ENCODE measurements at places on chromosomes 7 and 10. TPM values are rescaled to one million over a fixed set of nuclear protein-coding genes. Genes with fewer than 3 reads are reported as not detected.

The CPA4 gene
- total RNA-seq: not detected

The FAM185A gene
- 8.5 TPM for total RNA-seq

The EPDR1 gene
- total RNA-seq: 49.1 TPM

The TRPV5 gene
- total RNA-seq: not detected

The TFEC gene
- total RNA-seq: 1.2 TPM

The NME8 gene
- not detected for total RNA-seq

The RET gene
- total RNA-seq: 6.6 TPM

The SYT15 gene
- total RNA-seq: 2.7 TPM

The ZDHHC16 gene
- total RNA-seq: 18.5 TPM

The GRM8 gene
- not detected for total RNA-seq

The SEMA3D gene
- total RNA-seq: 1.1 TPM

The HOXA6 gene
- not detected for total RNA-seq

The TACR2 gene
- 0.24 TPM for total RNA-seq

The CRHR2 gene
- total RNA-seq: 0.24 TPM

The ZNF655 gene
- 24.0 TPM for total RNA-seq

The NEUROD6 gene
- total RNA-seq: not detected

The RBM20 gene
- 103 TPM for total RNA-seq

The FAM237B gene
- total RNA-seq: not detected

The KCP gene
- 0.11 TPM for total RNA-seq

The UPK3B gene
- 0.22 TPM for total RNA-seq

The CCDC6 gene
- total RNA-seq: 15.0 TPM

The GPR15LG gene
- total RNA-seq: not detected

The RNF32 gene
- total RNA-seq: 0.38 TPM

The CXCL12 gene
- 117 TPM for total RNA-seq

The FOXI2 gene
- not detected for total RNA-seq

The NACAD gene
- total RNA-seq: 4.7 TPM

The CC2D2B gene
- 0.13 TPM for total RNA-seq

The DOCK4 gene
- total RNA-seq: 14.9 TPM

The LIPF gene
- total RNA-seq: not detected

The UTF1 gene
- total RNA-seq: not detected

The MYL7 gene
- 2,290 TPM for total RNA-seq

The GPR37 gene
- not detected for total RNA-seq

The CUTC gene
- 37.2 TPM for total RNA-seq

The TSPAN33 gene
- total RNA-seq: 11.8 TPM

The TSPAN13 gene
- total RNA-seq: 14.8 TPM

The C10orf88 gene
- total RNA-seq: 7.4 TPM

The GHITM gene
- 394 TPM for total RNA-seq

The SFRP5 gene
- 2.1 TPM for total RNA-seq

The POLR2J2 gene
- 1.7 TPM for total RNA-seq

The LIPJ gene
- total RNA-seq: not detected

The EN2 gene
- 0.11 TPM for total RNA-seq

The ECHDC3 gene
- 105 TPM for total RNA-seq

The C10orf71 gene
- 108 TPM for total RNA-seq

The FAM200A gene
- total RNA-seq: 6.5 TPM

The TWIST1 gene
- 1.4 TPM for total RNA-seq

The CLCN1 gene
- total RNA-seq: 0.08 TPM

The ATOH7 gene
- not detected for total RNA-seq

The TMEM243 gene
- total RNA-seq: 4.8 TPM

The VWDE gene
- not detected for total RNA-seq

The BPGM gene
- total RNA-seq: 12.3 TPM

The BLNK gene
- total RNA-seq: 0.73 TPM

The STARD3NL gene
- 21.8 TPM for total RNA-seq

The NPFFR1 gene
- total RNA-seq: 0.03 TPM
